ENCODE measurements at places on chromosomes 12 and 14.

DNA sequence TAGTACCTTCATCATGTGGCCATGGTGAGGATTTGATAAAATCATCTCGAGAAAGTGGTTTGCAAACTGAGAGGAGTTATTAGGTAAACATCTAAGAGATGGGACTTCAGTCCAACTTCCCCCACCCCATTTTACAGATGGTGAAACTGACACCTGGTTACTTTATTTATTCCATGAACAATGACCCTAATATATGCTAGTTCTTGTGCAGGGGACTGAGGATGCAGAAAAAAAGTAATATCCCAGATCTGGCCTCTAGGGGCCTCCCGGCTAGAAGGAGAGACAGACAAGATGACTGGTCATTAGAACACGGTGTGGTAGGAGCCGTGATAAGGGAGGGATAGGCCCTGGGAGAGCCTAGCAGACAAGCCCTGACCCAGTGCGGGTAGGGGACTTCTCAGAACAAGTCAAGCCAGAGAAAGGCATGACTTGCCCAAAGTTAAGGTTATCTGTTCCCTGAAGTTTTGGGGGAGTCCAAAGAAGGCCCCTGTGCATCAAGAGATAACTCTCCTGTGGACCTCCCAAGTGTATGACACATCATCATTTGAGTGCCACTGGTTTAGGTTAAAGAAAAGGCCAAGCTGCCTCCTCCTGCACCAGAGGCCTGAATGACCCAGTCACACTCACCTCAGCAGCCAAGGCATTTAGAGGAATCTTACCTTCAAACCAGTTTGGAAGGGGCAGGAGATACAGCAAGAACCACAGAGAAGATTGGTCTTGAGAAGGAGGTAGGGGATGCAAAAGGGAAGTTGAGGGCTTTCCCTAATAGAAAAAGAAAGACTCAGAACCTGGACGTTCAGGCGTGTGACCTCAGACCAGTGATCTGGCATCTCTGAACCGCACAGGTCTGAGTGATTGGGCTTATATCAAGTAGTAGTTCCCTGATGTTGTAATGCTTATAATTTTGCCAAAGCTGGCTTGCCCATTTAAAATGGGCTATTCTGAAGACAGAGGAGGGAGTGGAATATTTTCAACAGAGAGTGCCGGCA, 1.6 kb downstream of the CMKLR1 start:
- peak; percentile 53 for DNase-seq

DNA sequence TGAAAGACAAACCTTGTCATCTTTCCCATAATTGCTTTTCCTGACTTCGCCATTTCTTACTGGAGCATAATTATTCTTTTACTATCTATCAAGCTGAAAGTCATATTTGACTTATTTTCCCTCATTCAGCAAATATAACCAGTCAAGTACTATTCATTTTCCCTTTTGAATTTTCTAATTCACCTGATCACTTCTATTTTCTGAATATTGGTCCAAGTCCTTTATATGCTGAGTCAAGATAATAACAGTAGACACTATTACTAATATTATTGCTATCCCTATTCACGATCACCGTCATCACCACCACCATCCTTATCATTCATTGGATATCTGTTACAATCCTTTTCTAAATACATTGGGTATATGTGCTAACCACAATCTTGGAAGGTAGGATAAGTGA, 728.0 kb downstream of the NOVA1 start:
- DNase-seq = no peak

GRCh38 chr12:69052613-69053408, 119.8 kb upstream of the CPM start:
- DNase-seq = no peak

DNA sequence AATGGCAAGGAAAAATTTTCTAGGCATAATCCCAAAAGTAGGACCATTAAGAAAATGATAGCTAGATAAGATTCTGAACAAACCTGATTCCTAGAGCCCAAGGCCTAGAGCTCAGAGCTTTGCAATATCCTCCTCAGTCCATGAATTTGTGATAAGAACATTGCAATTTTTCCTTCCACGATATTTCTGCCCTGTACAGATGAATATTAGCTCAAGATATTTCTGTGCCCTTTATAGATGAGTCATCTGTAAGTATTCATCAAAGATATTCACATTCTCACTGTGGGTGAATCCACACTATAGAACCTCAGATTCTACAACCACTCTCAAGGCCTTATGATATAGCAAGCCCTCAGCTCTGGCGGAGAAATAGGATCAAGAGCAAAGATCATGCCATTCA, 37.5 kb downstream of the EAPP start:
- DNase-seq = no peak

DNA sequence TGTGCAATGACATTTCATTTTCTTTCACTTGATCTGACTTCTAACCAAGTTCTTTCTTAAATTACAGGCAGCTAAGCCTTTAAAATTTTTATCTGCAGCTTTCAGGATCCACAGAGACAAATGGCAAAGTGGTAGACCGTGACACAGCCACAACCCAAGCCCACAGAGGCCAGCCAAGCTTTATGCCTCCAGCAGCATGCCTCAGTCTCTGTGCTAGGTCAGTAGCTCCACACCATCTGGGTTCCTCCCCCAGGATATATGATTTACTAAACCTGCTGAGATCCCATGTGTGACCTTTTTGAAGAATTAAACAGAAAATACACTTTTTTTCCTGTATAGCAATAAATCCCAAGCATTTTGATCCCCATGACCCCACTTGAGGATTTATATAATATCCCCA, 290.4 kb upstream of the CAND1 start:
- DNase-seq = no peak

DNA sequence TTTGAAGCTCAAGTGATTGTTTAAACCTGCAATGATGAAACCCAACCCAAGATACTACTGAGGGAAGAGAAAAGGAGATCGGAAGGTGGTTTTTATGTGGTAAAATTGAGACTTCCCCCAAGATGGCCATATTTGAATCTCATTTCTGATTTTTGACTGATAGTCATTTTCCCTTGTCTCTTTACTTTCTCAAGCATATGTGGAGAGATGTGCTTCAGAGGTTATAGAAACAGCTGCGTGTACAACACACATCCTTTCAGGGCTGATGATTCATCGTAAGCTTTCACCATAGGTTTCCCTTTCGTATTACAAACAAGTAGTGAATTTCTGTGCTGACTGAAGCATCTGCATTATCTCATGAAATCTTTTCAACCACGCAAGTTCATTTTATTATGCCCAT, 276.2 kb downstream of the EMP1 start:
- no peak for DNase-seq

DNA sequence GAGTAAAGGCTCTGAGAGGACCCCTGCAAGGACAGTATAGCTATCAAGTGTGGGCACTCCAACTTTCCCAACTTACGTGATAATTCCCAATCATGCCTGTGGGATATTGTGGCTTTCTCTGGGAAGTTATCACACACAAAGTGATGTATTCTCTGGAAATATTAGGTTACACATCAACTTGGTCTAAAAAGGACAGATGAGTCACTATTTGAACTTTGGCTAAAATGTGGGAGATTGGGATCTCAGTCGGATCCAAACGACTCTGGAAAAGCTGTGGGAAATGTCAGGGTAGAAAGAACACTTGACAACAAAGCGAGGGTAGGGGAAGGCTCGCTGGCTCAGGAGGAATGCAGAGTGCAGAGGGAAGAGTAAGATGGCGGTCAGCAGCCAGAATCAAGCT, 1048.9 kb downstream of the BCL11B start:
- no peak for DNase-seq

DNA sequence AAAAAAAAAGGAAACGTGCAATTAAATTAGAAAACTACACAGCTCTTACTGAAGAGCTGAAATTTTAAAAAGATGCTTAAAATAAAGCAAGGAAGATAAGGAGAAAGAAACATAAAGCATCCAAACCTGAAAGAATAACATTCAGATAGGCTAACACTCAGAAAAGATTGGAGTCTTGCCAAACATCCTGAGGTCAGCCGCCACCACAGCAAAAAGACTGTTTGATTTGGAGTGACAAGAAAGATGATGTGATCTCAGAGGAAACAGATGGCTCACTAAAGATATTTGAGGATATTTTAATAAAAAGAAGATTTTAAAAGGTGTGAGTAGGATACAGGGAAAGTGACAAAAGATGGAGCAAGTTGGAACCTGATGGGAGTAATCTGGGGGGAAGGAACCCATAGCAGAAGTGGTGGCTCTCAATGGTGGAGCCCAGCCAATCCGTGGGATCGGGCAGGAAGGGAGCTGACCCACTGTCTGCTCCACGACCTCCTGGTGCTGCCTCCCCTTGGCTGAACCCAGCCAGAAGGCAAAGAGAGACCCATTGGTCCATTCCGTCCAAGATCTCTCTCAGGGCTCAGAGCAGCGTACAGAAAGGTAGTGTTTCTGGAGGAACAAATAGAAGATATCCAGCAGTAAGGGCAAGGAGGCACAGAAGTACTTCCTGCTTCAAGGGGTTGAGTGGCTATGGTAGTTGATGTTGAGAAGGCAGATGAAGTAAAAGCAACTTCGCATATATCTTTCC, 469.6 kb downstream of the RGS6 start:
- no peak for DNase-seq

DNA sequence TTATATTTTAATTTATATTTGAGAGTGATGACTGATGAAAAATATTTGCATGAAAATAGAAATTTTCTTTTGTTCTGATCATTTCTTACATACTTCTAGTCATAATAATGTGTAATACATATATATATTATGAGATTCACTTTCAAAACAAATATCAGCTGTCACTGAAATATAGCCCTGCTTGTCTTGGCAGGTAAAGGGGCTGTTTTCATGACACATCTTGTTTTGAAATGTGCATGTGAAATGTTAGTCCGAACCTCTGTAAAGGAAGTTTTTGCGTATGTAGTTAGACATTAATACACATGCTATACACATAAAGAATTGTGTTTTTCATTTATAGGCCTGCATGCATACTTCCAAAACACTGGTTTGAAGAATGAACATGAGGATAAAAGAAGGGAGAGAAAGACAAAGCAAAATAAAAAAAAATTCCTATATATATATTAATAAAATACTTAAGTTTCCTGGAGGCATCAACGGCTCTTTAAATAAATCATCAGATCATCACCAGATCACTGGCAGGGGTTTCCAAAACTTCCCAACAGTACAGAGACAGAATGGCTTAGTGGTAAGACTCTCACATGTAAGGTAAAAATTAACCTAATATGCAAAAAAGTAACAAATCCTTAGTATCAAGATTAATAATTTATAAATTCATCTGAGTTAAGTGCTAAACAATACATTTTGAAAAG, 60.1 kb downstream of the SEL1L start:
- DNase-seq = no peak

- no peak for DNase-seq
These were observed 217.4 kb downstream of the ZFP36L1 start for GRCh38 chr14:68575426-68575825.

DNA sequence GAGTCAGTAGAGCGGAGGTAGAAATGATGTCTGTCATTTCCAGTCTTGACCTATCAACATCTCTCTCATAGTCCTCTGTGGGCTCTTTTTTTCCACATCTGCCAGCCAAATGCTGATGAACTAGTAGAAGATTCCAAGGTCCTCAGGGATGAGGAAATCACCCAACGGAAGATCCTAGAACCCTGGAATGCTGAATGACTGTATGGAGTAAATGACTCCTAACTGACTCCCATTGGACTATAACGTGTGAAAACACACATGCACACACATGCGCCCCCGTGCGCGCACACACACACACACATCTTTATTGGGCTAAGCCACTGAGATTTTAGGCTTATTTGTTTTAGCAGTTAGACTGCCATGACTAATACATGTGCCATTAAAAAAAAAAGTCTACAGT, 159.2 kb downstream of the MYRFL start:
- no peak for DNase-seq

DNA sequence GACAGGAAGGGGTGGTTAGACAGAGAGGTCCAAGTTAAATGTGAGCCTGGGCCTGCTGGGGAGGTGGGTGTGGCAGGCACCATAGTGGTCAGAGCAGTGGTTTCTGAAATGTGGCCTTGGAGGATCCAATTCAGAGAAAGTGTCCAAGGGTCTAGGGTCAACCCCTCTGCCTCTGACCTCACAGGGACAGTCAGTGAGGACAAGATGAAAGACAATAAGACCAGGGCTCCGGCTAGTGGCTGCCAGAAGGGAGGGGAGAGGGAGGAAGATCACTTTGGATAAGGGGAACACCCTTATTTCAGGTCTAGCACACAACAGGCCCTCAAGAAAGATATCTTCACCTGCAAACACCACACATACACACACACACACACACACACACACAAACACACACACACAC, 335.1 kb downstream of the MED13L start:
- DNase-seq = no peak

- no peak for DNase-seq
These were observed 141.2 kb downstream of the SYNE2 start for GRCh38 chr14:63993992-63994391.

GRCh38 chr14:35557221-35557747, 23.3 kb downstream of the INSM2 start:
- DNase-seq = no peak

DNA sequence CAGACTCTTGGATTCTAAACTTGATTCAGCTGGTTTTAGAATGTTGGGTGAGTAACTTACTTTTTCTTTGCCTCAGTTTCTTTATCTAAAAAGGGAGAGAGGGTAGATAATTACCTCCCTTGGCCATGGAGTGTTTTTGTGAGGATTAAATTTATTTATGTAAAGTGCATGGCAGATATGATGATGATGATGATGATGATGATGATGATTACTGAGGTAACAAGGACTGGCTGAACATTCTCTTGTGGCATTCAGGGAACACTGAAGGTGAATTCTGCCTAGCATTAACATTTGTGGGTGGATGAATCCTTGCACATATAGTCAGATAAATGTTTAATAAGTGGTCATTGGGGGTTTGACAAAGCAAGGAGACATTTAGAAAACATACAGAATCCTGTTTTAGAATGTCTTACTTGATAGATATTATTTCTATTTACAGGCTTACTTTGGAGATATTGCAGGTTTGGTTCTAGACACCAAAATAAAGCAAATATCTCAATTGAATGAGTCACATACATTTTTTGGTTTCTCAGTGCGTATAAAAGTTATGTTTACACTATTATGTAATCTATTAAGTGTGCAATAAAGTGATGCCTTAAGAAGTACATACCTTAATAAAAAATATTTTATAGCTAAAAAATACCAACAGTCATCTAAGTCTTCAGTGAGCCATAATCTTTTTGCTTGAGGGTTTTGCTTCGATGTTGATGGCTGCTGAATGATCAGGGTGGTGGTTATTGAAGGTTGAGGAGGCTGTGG, 123.2 kb downstream of the SNAPC1 start:
- DNase-seq = no peak

- DNase-seq = no peak
These were observed 22.9 kb downstream of the SPTLC2 start for GRCh38 chr14:77593501-77593961.

DNA sequence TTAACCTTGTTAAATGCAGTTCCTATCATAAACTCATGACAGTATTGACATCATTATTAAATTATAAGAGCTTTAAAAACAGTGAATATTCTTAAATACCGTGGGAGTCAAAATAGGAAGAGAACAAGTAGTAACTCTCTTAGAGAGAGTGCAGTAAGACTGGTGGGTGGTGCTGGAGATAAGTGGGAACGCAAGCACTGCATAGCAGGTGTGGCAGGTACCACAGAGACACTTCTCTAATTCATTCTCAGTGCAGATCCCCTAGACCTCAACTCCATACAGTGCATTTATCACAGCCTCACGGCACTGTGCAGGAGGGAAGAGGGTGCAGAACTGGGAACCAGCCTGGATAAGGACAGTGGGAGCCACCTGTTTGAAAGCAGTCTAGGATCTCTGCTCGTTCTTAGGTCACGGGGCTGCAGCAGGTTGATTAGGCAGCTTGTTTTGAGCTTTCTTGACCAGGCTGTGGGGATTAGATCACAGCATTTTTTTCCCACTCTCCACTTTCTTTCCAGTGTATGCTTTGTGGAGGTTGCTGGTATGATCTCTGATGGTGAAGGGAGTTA, 165.6 kb downstream of the PRKCH start:
- DNase-seq = no peak
